ENCODE measurements at places on chromosomes 2 and 18.

- DNase-seq: no peak
Measured at GRCh38 chr2:239401881-239402233, 1.0 kb upstream of the HDAC4 start.

GRCh38 chr2:57465967-57466366 is 580.6 kb upstream of the VRK2 start:
- no peak for DNase-seq

DNA sequence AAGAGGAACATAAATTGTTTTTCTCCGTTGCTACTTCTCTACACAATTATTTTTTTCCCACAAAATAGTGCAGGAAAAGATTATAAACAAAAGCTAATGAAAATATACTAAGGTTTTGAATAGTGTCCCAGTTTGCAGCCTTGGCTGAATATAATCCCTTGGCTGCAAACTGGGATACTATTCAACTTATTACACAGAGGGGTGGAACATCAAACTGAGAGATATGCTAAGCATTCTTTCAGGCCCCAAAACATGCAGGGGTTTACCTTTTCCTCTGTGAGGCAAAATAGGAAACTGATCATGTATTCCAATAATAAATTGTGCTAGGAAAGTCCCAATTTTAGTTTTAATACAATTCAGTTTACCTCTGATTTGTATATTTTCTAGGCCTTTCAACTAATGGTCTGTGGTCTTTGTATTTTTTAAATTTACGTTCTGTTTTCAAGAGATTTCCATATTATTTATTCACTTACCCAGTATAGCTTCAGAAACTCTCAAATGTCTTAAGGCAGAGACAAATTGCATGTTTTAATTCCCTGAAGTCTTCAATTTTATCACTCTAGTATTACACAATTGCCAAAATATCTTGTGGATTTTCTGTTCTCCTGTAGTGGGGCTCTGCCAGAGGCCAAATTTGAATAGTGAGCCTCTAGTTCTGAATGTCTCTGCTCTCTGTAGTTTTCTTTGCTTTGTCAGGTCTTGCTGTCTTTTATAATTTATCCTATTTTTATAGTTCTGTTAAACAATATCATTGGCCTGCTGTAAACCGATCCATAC is 63.9 kb downstream of the PPP1R1C start:
- DNase-seq: no peak

DNA sequence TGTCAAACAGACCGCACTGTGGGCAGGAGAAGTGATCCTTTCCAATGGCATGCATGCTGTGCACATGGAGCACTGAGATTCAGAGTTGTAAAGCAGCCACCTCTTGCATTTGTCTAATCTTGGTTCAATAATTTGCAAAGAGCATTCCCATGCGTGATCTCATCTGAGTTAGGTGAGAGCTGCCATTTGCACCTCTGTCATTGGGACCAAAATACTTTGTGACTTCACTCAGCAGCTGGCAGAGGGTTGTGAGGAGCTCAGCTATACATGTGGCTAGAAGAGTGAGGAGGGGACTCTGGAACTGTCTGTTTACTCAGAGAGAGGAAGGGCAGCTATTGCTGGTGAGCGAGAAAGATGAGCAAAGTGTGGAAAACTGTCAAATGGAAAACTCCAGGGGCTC is 265.1 kb upstream of the TNP1 start:
- no peak for DNase-seq

GRCh38 chr2:109339519-109339966 is 210.5 kb downstream of the SH3RF3 start:
- no peak for DNase-seq

DNA sequence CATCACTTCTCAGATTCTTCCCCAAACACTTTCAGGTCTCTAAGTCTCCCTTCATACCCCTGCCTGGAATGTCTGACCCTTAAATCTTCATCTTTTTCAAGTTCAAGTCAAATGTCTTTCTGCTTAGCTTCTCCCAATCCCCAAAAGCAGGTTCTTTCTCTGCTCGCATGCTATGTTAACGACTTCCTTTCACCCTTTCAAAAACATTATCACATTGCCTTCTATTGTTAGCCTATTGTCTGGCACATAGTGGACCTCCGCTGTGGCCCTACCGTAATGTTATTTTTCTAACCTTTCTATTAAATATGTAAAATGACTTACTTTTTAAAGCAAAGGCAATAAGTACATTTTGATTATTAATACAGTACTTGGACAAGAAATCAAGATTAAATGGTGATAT is 2.2 kb downstream of the CDKL4 start:
- DNase-seq: no peak

DNA sequence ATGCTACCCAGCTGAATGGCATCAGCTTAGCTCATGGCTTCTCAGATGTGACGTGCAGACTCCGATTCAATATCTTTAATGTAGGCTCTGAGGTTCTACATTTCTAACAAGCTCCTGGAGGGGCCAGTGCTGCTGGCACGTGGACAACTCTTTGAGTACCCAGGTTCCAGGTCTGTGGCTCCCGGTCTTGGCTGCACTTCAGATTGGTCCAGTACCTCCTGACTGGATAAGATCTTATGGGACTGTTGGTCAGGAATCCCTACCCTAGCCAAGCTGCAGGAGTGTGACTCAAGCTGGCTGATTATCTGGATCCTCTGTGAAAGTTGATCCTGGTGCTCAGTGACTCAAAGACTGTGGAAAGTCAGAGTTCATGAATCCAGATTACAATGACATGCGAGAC is 222.1 kb downstream of the ANKRD30B start:
- no peak for DNase-seq

DNA sequence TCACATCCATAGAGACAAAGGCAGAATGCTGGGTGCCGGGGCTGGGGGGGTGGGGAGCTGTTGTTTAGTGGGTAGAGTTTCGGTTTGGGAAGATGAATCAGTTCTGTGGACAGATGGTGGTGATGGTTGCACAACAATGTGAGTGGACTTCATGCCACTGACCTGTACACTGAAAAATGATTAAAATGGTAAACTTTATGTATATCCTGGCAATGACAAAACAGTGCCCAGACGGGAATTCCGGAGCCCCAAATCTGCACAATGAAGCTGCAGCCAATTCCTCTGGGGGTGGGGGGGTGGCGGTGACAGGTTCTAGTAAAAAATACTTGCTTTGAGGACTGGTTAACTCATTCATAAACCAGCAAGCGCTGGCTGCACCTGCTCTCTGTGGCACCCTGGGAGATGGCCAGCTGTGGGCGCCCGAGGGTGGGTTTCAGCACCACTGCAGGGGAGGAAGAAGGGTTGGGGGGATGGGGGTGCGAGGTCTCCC is 81.8 kb upstream of the HPCAL1 start:
- DNase-seq: no peak

DNA sequence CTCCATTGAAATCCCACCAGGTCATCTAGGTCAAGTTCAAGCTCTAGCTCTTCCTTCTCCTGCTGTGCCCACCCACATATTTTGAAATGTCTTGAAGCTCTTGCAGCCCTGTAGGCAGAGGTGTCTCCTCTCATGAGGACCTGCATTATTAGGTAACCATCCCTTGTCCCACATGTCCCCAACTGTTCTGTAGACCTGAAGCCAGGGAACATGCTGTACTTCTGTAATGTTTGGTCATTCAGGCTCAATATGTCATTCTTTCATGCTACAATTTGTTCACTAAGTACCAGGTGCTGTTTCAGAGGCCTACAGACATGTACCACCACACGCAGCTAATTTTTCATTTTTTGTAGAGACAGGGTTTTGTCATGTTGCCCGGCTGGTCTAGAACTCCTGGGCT is 22.2 kb downstream of the SLC3A1 start:
- DNase-seq: no peak

- DNase-seq: no peak
Measured at GRCh38 chr18:77052983-77053309, 79.6 kb downstream of the MBP start.

GRCh38 chr2:240933048-240933965 is 27.2 kb downstream of the CROCC2 start:
- no peak for DNase-seq

- no peak for DNase-seq
Measured at GRCh38 chr18:9000733-9001132, 101.8 kb upstream of the NDUFV2 start.

DNA sequence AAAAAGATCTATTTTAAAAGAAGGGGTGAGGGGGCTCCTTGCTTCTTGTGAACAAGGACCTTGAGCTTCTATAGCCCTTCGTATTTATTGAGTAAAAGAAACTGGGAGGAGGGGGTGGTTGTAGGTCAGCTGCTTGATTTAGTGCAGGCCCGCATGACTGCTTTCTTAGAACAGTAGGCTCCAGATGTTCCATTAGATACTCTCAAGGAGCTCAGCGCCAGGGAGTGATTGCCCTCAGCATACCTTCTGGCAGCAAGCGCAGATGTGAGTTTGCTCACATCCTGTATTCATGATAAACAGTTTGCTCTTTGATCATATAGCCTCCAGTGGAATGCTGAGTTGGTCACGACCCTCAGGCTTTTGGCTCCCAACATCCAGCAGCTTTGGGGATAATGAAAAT is 108.9 kb upstream of the XPO1 start:
- no peak for DNase-seq

DNA sequence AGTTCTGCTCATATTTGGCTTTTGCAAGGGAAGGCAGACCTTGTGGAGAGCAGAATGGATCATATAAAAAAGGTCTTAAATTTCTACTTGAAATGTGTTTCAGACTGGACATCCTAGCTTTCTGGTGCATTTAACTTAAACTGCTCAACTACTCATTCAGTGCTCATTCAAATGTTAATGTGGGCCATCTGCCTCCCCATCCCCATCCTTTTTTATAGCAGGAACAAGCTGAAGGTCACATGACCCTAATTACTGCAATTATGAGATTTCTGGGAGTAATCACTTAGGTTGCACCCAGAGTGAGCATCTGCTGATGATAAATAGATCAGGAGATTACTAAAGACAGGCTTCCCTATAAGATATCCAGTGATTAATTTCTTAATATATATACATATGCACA is 96.1 kb downstream of the MAP2 start:
- DNase-seq: no peak

DNA sequence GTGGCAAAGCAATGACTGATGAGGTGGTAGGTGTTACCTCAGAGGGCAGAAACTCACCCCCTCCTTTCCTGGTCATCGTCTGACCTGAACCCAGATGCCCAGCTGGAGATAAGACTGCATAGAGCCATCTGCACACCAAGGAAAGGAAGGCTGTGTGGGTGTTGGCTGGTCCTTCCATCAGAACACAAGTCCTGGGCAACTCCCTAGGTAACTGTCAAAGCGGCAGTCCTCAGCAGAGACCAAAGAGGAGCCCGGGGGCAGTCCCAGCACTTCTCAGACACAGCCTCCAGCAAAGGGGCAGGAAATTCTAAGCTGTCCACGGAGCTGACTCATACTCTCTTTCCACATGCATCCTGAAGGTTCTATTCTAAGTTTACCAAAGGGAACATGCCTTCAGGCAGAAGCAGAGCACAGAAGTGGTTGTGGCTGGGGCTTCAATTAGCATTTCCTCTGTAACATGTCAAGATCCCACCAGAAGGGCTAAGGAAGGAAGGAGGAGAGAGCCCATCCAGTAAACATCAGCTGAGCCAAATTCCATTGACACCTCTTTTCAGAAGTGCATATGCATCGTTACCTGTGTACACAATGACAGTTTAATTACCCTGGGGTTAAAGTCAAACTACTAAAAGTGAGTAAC is 54.7 kb downstream of the SPRED2 start:
- no peak for DNase-seq

- DNase-seq: no peak
Measured at GRCh38 chr18:37464257-37464656, 101.3 kb downstream of the CELF4 start.

DNA sequence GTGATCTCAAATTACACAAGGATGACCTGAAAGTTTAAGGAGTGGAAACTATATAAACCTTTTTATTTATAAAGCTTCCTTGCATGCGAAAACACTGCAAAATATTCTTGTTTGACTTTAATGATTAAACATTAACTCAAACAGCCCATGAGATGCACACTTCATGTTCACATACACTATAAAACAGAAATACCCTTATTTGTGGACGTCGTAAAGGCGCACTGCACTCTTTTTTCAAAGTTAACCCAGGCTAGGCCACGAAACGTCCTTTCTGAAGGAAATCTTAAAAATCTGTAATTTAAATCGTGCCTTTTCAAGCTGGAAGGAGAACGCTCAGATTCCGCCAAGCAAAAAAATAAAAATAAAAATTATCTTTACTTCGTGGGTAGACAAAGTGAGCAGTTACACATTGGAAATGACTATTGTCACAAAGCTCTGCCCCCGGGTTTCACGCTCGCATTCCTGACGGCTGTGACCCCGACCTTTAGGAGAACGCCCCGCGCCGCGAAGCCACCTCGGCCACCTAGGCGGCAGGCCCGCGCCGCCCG is 728 bp downstream of the FAM168B start:
- no peak for DNase-seq

- no peak for DNase-seq
Measured at GRCh38 chr2:23606968-23607367, 222.0 kb downstream of the KLHL29 start.

DNA sequence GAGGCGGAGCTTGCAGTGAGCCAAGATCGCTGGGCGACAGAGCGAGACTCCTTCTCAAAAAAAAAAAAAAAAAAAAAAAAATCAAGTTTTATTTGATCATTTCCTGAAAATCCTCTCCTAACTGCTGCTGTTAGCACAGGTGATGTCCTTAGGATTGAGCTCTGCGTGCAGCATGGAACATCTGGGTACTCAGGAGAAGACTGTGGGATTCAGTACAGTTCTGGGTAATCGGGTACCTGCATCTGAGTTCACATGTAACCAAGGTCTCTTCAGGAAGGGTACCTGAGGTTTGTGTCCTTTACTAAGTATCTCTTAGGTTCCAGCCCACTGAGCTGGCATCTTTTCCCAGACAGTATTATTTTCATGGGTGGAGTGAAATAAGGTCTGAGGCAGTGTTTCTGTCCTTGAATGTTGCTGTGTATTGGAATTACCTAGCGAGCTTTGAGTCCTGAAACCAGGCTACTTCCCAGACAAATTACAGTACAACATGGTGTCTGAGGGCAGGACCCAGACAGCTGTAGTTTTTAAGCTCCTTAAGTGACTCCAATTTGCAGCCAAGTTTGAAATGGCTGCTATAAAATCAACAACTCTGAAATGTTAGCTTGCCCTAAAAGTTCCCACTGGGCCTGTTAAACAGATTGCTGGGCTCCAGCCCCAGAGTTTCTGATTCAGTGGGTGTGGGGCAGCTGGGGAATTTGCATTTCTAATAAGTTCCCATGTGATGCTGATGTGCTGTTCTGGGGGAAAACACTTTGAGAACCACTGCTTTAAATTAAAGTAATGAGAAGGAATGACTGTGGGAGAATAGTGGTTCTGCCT is 120.5 kb downstream of the PMAIP1 start:
- DNase-seq: no peak

- no peak for DNase-seq
Measured at GRCh38 chr2:35963357-35963756, 392.2 kb upstream of the CRIM1 start.

- no peak for DNase-seq
Measured at GRCh38 chr2:20468549-20469500, 22.0 kb downstream of the RHOB start.

DNA sequence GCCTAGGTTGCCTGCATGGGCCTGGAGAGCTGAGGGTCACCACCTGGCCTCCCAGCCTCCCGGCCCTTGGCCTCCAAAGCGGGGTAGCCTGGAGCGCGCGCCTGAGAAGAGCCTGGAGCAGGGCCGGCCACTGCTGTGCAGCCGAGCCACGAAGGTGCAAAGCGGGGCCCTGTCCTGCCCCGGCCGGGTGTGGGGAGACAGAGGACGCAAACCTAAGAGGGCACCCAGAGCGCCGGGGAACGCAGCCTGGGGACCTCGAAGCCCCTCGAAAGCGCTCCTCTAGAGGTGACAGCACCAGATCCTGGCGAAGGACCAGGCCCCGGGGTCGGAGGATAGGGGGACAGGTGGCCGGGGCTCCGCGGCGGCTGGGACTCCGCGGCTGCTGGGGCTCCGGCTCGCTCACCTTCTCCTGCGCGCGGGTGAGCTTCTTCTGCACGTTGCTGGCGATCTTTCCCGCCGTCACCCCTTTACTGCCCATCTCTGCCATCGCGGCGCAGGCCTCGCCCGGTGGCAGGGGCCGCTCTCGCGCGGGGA is 430 bp downstream of the BIN1 start:
- DNase-seq: no peak
